Psoas muscle (tissue), 8 donors: ENCODE measurements at places on chromosomes 16 and 17.

DNA sequence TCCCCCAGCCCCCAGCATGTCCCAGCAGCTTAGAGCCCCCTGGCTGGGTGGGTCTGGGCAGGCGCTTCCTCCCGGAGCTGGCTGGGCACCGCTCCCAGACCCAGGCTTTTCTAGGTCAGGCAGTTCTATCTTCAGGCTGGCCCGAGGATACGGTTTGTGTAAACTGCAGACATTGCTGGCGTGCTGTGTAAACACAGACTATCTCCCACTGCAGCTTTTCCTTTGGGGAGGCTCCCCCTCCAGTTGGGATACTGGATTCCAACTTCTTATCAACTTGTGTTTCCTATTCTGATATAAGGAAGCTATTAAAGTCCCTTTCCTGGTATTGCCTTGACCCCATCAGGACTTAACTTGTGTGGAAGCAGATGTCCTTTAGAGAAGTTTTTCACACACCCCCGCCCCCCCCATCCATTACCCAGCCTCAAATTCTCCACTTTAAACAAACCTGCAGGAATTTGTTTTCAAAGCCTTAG lies 18.3 kb upstream of the GNA13 start:
- H3K4me3 ChIP-seq: peak overlapping the region; percentile 41
- DNase-seq: peak; percentile 76
- H3K4me1 ChIP-seq: peaks cover 20% of the 10 kb centered on the region
- H3K27ac ChIP-seq: peak overlapping the region; percentile 23

- H3K27ac ChIP-seq: no peak overlapping the region
- DNase-seq: no peak
- H3K4me1 ChIP-seq: no peaks in the 10 kb centered on the region
- H3K36me3 ChIP-seq: no peaks in the 10 kb centered on the region
- no peak overlapping the region for H3K4me3 ChIP-seq
These were observed 89.3 kb downstream of the IRF8 start for GRCh38 chr16:85988306-85988705.

GRCh38 chr16:1548233-1548632 lies 14.8 kb downstream of the TMEM204 start:
- no peaks in the 10 kb centered on the region for H3K27me3 ChIP-seq
- peak overlapping the region; percentile 56 for H3K27ac ChIP-seq
- no peak overlapping the region for H3K4me3 ChIP-seq
- DNase-seq: no peak
- H3K36me3 ChIP-seq: no peaks in the 10 kb centered on the region

- no peak overlapping the region for H3K4me3 ChIP-seq
- no peak overlapping the region for H3K27ac ChIP-seq
- H3K4me1 ChIP-seq: no peaks in the 10 kb centered on the region
- peaks cover 5% of the 10 kb centered on the region for H3K27me3 ChIP-seq
- no peaks in the 10 kb centered on the region for H3K36me3 ChIP-seq
These were observed 33.7 kb upstream of the MFSD6L start for GRCh38 chr17:8832711-8833352.

DNA sequence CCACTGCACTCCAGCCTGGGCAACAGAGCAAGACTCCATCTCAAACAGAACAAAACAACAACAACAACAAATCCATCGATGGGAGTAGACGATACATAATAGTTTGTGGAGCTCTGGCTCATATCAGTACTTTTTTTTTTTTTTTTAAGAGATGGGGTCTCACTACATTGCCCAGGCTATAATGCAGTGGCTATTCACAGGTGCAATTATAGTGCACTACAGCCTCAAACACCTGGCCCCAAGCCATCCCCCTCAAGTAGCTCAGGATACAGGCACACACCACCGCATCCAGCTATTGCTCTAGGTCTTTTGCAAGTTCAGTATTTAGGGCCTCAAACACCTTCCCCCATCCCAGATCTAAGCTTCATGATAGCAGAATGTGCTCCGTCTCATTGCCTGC lies 110.6 kb downstream of the KATNIP start:
- no peak for DNase-seq
- H3K4me1 ChIP-seq: no peaks in the 10 kb centered on the region
- H3K27me3 ChIP-seq: no peaks in the 10 kb centered on the region
- H3K36me3 ChIP-seq: no peaks in the 10 kb centered on the region
- H3K4me3 ChIP-seq: no peak overlapping the region
- H3K27ac ChIP-seq: no peak overlapping the region

GRCh38 chr16:88634141-88634993 lies 4.0 kb upstream of the IL17C start:
- peaks cover 12% of the 10 kb centered on the region for H3K27me3 ChIP-seq
- H3K4me1 ChIP-seq: no peaks in the 10 kb centered on the region
- peaks cover 5% of the 10 kb centered on the region for H3K36me3 ChIP-seq
- H3K27ac ChIP-seq: no peak overlapping the region
- H3K4me3 ChIP-seq: peak overlapping the region; percentile 56
- no peak for DNase-seq

- H3K27ac ChIP-seq: peak overlapping the region; percentile 9
- peaks cover 4% of the 10 kb centered on the region for H3K27me3 ChIP-seq
- H3K4me1 ChIP-seq: peaks cover 15% of the 10 kb centered on the region
These were observed 1.2 kb downstream of the MYH11 start for GRCh38 chr16:15855704-15856003.

GRCh38 chr17:16123531-16123930 lies 91.8 kb downstream of the NCOR1 start:
- no peaks in the 10 kb centered on the region for H3K27me3 ChIP-seq
- peaks cover 69% of the 10 kb centered on the region for H3K36me3 ChIP-seq
- H3K4me3 ChIP-seq: no peak overlapping the region
- H3K4me1 ChIP-seq: peaks cover 6% of the 10 kb centered on the region

- DNase-seq: no peak
- no peak overlapping the region for H3K27ac ChIP-seq
- H3K27me3 ChIP-seq: no peaks in the 10 kb centered on the region
- peaks cover 3% of the 10 kb centered on the region for H3K4me1 ChIP-seq
- H3K36me3 ChIP-seq: no peaks in the 10 kb centered on the region
- no peak overlapping the region for H3K4me3 ChIP-seq
These were observed 1.6 kb upstream of the FMNL1 start for GRCh38 chr17:45220079-45220478.

- H3K27me3 ChIP-seq: no peaks in the 10 kb centered on the region
- H3K4me1 ChIP-seq: no peaks in the 10 kb centered on the region
- H3K36me3 ChIP-seq: no peaks in the 10 kb centered on the region
- H3K4me3 ChIP-seq: no peak overlapping the region
- no peak for DNase-seq
These were observed 226.5 kb upstream of the MPHOSPH6 start for GRCh38 chr16:82396509-82396908.

DNA sequence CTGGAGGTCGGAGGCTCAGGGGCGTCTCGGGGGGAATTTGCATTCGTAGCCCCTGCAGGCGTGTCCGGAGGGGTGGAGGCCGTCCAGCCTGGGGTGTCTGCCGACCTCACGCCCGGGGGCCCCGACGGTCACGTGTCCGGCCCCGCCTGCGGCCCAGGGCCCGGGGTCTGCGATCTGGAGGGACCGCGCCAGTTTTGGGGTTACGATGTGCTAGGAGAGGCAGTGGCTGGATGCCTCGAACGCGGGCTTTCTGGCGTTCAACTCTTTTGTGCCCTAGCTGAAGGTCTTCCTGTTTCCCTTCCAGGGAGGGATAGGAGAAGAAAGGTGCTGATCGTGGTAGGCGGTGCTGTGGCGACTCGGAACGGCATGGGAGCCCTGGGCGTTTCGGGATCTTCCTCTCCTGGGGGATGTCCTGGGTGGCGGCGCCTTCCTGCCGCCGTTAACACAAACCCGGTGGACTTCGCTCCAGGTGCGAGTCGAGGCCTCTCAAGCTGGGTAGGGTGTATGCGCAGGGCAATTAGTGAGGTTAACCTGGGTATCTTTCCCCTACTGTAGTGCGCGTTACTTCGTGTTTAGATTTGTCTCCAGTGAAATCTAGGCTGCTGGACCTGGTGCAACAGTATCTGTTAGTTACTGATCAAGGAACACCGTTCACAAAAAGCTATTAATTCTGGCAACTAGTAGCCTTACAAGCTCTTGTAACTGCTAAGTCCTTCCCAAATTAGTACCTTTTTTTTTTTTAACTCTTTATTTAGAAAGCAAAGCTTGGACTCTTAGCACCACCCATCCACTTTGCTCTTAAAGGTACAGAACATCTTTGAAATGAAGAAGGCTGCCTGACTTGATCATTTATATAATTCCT lies 1.3 kb downstream of the AKAP1 start:
- no peaks in the 10 kb centered on the region for H3K27me3 ChIP-seq
- peak overlapping the region; percentile 80 for H3K4me3 ChIP-seq
- H3K4me1 ChIP-seq: peaks cover 49% of the 10 kb centered on the region
- H3K36me3 ChIP-seq: no peaks in the 10 kb centered on the region
- peak overlapping the region; percentile 95 for H3K27ac ChIP-seq

GRCh38 chr16:77409311-77409710 lies 25.5 kb downstream of the ADAMTS18 start:
- H3K27me3 ChIP-seq: no peaks in the 10 kb centered on the region
- H3K36me3 ChIP-seq: no peaks in the 10 kb centered on the region
- no peak overlapping the region for H3K27ac ChIP-seq
- no peaks in the 10 kb centered on the region for H3K4me1 ChIP-seq

DNA sequence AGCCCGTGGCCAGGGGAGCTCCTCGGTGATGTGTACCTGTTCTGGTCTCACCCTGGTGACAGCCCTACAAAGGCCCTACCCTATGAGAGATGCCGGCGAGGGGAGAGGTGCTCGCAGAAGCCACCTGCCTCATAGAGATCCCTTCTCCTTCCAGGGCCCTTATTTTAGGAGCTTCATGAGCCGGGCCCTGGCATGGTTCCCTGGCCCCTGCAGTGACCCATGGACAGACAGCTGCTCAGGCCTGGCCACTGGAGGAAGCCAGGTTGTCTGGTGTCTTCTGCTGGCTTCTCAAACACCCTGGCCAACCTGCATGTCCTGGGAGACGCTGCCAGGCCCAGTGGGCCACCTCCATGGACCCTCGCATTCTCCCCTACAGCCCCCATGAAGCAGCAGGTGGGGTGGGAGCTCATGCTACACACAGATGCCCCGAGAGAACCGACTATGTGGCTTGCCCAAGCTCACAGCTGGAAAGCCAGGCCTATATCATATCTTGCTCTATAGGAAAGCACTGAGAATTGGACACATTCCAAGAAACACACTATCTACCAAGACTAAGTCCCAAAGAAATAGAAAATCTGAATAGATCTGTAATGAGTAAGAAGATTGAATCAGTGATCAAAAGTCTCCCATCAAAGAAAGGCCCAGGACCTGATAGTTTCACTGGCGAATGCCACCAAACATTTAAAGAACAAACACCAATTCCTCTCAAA lies 7.2 kb upstream of the AATK start:
- no peak overlapping the region for H3K4me3 ChIP-seq
- no peaks in the 10 kb centered on the region for H3K27me3 ChIP-seq
- no peaks in the 10 kb centered on the region for H3K4me1 ChIP-seq
- no peak for DNase-seq

- H3K27me3 ChIP-seq: peaks cover 4% of the 10 kb centered on the region
- no peak for DNase-seq
- H3K4me1 ChIP-seq: no peaks in the 10 kb centered on the region
- no peaks in the 10 kb centered on the region for H3K36me3 ChIP-seq
- no peak overlapping the region for H3K27ac ChIP-seq
These were observed 68.9 kb upstream of the HNF1B start for GRCh38 chr17:37813751-37814150.

DNA sequence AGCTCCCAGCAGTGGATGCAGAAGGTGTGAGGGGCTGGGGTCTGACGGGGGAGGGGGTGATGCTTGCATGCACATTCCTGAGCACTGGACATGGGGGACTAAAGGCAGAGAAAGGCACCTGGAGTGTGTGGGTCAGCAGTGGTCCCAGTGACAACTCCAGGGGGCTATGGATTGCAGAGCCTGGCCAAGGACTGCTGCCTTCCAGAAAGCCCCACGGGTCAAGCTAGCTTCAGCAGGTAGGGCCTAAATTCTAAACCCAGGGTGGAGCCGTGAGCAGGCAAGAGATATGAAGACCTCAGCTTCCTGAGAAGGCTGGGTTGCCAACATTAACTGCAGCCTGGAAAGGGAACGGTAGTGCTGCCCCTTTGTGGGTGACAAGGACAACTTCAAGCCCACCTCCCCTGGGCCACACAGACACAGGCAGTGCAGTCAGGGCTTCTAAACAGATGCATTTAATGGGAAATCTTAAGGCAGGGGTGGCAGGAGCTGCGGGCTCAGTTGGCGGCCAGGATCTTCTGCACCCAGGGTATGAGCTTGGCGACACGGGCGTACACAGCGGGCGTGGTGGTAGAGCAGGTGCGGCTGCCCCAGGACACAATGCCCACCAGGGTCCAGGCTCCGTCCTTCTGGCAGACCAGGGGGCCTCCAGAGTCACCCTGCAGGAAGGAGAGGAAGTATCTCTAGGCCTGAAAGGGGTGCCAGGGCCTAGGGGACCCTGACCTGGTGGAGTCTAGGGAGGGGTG lies 3.1 kb downstream of the CTRB2 start:
- no peaks in the 10 kb centered on the region for H3K36me3 ChIP-seq
- H3K27me3 ChIP-seq: no peaks in the 10 kb centered on the region
- H3K4me1 ChIP-seq: no peaks in the 10 kb centered on the region
- peak; percentile 5 for DNase-seq

DNA sequence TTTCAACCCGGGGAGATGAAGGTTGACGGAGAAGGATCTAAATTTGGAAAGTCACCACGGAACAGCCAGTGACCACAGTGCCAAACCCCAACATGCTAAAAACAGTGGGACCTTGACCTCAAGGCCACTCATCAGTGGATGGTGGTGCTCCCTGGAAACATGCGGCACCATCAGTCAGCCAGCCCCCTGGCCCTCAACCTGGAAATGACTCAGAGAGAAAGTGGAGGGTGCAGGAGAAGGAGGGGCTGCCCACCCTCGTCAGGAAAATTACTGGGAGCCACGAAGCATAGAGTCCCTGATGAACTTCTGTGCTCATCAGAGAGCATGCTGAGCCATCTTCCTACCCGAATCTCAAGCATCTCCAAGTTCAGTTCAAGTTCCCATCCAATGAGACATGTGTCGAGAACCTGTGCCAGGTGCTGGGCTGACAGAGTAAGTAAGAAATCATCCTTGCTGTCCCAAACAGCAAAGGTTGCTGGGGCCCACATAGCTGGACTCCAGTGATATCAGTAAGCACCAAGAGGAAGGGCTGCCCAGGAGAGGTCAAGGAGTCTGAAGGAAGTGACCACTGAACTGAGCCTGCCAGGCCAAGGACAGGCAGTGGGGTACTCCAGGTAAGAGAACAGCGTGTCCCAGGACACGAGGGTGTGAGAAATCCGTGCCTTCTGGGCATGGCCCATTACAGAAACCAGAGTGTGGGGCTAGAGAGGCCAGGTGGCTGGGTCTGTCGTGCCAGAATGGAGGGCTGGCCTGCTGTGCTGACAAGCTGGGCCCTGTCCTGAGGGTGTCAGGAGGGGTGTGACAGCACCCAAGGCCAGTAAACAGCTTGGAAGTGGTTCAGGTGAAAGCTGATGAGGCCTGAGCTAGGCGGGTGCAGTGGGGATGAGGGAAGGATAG lies 5.2 kb downstream of the PECAM1 start:
- DNase-seq: peak; percentile 67
- no peaks in the 10 kb centered on the region for H3K36me3 ChIP-seq
- H3K4me1 ChIP-seq: peaks cover 5% of the 10 kb centered on the region
- H3K4me3 ChIP-seq: peak overlapping the region; percentile 59
- H3K27ac ChIP-seq: peak overlapping the region; percentile 68
- no peaks in the 10 kb centered on the region for H3K27me3 ChIP-seq

- no peak overlapping the region for H3K4me3 ChIP-seq
- H3K27ac ChIP-seq: no peak overlapping the region
- no peaks in the 10 kb centered on the region for H3K36me3 ChIP-seq
- DNase-seq: no peak
- peaks cover 11% of the 10 kb centered on the region for H3K4me1 ChIP-seq
- H3K27me3 ChIP-seq: no peaks in the 10 kb centered on the region
These were observed 102.3 kb downstream of the XYLT1 start for GRCh38 chr16:17368446-17368845.
